CD4-positive, alpha-beta T cell treated with Interleukin-17A for 4 hours (primary cell): ENCODE measurements at places on chromosomes 5 and 9.

DNA sequence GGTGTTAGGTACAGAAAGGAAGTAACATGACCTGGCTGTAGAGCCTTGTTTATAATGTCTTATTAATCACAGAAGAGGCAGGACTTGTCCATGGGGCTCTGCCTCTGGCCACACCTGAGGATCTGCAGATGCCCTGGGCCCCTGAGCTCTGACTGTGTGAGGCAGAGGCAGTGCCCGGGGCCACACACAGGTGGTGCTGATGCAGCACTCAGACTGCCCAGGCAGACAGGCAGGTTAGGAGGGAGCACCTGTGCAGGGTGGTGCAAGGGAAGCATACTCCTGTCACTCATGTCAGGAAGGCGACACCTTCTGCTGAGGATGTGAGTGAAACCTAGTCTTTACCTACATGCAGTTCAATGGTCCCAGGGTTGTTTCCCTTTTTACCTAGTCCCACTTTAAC lies 88.7 kb downstream of the CFAP90 start:
- no peak for DNase-seq

- no peak for DNase-seq
Measured at GRCh38 chr5:172129256-172129910, 58.6 kb downstream of the STK10 start.

- no peak for DNase-seq
Measured at GRCh38 chr9:131642496-131643083, 97.3 kb downstream of the PRRT1B start.

DNA sequence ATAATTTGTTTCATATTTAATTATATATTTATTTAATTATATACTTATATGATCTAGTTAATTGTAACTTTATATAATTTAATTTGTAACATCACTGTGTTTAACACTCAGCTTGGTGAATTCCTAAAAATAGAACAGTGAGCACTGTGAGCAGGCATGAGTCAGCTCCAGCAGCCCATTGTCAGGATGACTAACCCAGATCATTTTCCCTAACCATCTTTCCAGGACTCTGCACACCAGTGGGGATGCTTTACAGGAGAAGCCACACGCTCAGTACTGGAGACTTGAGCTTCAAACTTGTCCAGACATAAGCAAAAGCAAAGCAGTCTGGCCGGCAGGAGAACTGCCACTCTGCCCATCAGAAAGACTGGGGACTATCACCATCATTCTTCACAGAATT lies 446.2 kb upstream of the TRPC7 start:
- no peak for DNase-seq

DNA sequence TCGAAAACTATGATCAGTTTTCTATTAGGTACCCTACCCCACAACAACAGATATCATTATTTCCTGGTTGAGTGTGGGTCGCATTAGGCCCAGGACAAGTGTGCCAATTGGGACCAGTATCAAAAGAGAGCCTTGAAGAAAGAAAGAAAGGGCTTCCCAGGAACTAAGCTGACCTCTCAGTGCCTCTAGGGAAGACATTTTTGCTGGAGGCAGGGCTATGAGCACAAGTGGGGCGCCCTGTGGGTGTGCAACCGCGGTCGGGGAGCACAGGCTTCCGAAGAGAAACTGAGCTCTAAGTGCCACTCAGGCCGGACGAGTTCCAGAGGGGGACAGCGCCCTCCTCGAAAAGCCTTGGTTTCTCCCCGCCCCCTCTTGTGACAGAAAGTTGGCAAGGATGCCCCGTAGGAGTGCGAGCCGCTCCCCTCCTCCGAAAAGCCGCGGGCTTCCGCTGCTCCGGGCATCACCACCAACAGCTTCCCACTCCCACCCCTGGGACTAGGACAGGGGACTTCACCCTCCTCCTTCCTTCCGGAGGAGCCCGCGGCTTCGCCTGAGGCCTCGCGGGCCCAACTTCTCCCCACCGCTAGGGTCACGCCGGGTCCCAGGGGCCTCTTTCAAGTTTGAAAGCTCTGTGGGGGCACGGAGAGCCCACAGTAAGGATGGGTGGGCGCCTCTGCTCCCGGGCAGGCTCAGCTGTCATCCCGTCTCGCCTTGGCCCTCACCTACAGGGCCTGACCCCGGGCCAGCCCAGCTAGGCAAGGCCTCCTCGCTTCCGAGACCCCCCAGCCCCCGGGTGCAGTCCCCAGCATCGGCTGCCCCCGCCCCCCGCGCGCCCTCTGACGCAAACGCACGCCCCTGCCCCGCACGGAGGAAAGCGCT lies 2.0 kb downstream of the NR2F1-AS1 start:
- DNase-seq, result no peak

GRCh38 chr9:16879416-16879815 lies 8.9 kb upstream of the BNC2 start:
- no peak for DNase-seq

DNA sequence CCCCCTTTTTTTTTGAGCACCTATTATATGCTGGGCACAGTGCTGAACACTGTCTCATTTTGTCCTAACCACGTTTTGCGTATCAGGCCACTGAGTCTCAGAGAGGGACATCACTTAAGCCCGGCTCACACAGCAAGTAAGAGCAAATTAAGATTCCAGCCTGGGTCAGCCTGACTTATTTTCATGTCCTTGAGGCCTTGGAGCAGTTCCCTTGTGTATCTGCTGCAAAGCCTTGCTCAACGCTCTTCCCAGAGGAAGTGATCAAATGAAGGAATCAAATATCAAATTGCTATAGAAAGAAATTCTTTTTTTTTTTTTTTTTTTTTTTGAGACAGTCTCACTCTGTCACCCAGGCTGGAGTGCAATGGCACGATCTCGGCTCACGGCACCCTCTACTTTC lies 30.7 kb downstream of the ERGIC1 start:
- DNase-seq, result no peak

DNA sequence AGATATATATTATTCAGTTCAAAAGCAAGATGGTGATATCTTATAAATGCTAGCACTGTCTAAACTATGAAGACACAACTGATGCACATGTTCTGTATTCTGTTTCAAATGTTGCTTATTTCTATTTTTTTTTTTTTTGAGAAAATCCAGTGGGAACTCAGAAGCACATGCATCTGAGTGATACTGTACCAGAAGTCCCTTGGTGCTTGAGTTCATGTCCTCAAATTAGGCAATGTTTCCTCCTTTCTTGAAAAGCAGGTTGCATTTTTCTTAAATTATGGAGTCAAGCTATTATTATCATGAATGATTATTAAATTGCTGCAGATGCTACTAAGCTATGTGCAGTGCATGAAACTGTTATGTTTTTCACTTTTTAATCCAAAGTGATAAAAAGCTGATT lies 70.4 kb downstream of the CAMK4 start:
- DNase-seq, result no peak

DNA sequence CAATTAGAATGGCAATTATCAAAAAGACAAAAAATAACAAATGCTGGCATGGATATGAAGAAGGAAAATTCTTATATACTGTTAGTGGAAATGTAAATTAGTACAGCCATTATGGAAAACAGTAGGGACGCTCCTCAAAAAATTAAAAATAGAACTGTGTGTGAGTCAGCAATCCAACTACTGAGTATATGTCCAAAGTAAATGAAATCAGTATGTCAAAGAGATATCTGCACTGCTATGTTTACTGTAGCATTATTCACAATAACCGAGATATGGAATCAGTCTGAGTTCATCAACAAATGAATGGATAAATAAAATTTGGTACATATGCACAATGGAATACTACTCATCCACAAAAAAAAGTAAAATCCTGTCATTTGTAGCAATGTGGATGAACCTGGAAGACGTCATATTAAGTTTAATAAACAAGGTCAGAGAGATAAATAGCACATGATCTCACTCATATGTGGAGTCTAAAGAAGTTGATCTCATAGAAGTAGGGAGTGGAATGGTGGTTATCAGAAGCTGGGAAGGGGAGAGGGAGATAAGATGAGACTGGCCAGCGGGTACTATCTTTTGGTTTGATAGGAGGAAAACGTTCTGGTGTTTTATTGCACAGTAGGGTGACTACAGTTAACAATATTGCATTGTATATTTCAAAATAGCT lies 16.6 kb upstream of the SHC3 start:
- DNase-seq, result no peak

DNA sequence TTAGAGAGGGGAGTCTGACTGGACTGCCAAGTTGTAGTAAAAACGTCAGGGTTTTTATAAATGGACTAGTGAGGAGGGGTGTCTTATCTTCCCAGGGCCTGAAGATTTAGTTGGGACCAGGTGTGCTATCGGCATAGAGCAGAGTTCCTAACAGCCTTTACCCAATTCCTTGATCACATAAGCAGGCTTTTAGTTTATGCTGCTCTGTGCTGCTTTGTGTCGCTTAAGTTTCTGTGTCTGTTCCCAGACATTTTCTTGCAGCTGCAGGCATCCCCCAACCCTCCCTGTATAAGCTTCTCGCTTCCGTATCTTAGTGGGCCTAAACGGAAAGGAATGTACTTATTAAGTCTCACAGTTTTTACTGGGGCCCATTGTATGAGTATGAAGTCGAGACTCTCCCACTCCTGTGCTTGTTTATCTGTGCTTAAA lies 2.6 kb upstream of the SMC5 start:
- DNase-seq, result no peak

GRCh38 chr9:109256336-109256735 lies 64.5 kb downstream of the EPB41L4B start:
- no peak for DNase-seq

DNA sequence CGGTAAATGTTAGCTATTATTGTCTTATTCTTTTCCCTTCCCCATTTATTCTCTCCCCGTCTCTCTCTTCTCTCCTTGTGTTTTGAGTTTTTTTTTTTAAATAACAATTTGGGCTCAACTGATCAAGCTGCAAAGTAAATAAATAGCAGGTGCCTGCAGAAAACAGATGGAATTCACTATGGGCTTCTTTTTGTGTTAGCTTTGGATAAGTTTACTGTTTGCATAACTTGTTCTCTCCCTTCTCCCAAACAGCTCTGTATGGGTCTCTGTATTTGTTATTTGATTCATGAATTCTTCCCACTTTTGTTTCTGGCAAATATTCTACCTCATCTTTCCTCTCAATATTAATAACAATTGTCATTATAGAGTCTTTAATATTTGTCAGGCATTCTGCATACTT lies 111.8 kb upstream of the ASTN2 start:
- DNase-seq, result no peak

DNA sequence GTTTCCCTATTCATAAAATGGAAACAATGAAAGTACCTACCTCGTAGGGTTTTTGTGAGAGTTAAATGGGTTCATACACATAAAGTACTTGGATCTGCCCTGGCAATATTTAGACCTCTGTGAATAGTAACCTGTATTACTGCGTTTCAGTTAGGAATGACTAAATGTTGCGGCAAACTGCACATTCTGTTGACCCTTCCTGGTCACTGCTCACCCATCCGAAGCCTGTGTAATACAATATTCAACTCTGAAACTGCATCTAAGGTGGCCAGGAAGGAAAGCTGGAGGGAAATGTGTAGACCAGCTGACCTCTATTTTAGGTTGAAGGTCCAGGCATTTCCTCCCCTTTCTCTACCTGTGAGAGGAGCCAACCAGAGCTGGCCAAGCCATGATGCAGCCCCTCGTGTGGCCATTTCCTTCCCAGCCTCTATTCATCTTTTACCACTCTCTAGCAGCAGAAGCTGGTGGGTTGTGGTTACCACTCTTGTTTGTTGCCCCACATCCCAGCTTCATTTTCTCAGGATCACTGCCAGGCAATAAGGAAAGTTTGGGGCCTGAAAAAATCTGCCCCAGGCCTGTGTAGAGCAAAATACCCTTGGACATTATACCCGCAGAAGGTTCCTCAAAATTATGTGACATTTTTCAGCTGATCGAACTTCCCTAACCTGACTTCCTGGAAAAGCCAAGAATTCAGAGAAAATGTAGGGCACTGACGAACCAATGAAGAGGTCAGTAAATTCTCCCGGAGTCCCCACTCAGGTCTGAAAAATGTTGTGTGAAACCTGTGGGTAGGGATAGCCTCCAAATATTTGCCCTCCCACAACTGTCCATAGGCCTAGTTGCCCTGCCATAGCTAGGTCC lies 20.5 kb upstream of the PDCD1LG2 start:
- DNase-seq, result no peak

DNA sequence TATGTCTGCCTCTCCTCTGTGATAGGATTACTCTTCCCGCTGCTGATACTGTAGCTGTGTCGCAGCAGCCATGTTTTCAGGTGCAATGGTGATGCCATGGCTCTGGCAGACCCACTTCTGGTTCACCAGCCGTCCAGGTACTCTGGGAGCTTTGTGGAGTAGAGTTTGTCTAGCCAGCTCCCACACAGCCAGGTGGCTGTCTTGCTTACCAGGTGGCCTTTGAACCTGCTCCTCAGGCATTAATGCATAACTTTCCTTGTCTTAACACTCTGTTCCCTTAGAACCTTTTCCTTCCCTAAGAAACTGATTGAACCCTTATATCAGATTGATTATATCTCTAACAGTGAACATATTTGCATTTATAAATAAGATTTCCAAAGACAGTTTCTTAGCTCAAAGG lies 42.2 kb downstream of the F2RL2 start:
- DNase-seq, result no peak

DNA sequence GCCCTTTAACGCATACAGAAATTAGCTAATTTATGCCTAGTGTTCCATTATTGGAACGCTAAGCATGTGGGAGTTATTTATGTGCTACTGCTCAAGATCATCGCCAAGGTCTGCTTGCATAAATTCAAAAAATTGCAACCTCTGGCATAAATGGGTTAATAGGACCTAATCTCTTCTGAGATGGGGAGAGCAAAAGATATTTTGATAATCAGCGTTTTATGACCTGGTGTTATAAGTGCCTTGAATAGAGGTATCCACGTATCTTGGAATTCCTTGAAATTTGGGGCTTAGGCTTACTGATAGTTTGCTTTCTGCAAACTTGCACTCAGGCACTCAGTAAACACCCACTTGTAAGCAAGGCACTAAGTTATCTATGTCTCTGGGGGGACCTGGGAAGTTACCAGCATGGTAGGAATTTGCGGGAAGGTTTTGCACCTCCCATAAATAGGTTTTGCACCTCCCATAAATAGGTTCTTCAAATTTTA lies 1.8 kb downstream of the SUB1 start:
- DNase-seq, result no peak

DNA sequence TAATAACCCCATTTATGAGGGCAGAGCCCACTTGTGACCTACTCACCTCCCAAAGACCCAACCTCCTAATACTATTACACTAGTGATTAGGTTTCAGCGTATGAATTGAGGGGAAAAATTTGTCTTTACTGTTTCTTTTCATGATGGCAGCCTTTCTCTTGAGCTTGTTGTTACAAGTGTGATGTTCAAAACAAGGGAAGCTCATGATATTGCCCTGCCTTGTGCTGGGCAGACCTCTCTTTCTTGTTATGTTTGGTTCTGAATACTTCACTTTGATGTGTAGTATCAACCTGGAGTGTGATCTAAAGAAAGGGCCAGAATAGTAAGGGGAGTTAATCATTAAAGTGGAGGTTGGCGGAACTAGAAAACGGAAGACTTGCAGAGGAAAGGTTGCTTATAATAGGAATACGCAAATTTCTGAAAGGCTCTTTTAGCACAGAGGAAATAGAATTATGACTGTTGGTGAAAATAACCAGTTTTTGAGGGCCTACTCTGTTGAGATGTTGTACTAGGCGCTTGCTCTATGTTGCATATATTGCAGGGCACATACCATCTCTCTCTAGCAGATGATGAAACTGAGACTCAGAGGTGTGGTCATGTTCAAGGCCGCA lies 68.2 kb downstream of the MELK start:
- DNase-seq, result no peak
